ENCODE measurements at places on chromosomes 6 and 20.

- DNase-seq = no peak
Measured at GRCh38 chr6:978937-979685, 286.2 kb upstream of the EXOC2 start.

GRCh38 chr6:74277777-74278186, 581.8 kb downstream of the CD109 start:
- DNase-seq = no peak

- no peak for DNase-seq
Measured at GRCh38 chr6:73085443-73085871, 139.8 kb downstream of the KHDC1L start.

DNA sequence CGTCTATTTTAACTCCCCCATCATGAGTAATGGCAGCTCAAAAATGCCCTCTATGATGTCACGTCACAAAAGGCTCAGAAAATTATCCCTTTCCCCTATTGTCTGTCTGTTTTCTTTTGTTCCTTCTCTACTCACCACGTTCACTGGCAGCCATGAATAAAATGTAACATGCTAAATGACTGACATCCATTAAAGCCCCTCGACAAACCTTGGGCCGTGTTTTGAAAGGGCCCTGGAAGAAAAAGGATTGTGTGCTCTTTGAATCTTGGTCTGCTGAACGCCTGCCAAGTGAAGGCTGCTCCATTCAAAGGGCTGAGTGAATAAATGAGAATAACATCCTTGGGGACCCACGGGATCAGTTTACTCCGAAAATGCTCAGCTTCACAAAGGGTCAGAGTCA, 118.7 kb downstream of the RPS12 start:
- DNase-seq = no peak

DNA sequence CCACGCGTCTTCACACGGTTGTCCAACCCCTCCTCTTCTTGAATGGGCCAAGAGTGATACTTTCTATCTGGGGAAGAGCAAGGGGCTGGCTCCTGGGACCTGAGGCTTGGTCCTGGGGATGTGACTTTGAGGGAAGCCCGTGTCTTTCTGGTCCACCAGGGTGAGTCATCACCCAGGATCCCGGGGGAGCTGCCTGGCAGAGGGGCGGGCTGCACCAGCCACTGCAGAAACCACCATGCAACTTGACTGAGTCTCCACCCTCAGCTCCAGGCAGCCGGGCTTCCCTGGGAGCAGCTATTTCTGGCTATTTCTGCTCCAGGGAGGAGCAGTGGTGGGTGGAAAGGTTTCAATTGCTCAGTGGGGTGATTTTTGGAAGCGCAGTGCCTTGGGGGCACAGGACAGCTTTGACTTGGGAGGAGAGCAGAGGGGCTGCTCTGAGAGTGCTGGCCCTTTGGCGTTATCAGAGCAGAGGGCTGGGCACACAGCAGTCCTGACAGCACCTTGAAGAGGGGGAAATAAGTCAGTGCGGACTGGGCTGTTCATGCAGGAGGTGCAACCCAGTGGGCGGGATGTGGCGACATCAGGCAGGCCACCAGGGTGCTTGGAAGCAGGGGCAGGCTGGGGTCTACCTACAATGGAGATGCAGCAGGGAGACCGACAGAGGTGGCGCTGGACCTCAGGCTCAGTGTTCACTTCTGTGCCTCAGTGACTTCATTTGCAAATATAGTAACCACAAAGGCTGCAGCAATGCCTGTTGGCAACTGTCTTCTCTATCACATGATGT, 45.1 kb upstream of the FAM83D start:
- DNase-seq = no peak

DNA sequence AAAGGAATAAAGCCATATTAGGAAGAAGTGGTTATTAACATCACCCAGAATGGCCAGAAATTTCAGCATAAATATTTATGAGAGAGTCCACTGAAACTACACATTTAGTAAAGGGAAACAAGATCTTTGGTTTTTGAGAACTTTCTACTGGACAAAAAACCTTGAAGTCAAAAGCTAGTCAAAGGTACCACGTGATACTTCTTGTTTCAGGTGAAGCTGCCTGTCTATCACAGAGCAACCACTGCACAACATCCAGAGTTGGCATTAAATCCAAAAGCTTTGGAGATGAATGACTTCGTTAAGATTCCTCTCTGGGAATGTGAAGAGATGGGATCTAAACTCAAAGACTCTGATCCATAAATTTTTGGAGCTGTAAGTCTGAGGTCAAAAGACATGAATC, 137.0 kb downstream of the KCNQ5 start:
- DNase-seq = no peak

DNA sequence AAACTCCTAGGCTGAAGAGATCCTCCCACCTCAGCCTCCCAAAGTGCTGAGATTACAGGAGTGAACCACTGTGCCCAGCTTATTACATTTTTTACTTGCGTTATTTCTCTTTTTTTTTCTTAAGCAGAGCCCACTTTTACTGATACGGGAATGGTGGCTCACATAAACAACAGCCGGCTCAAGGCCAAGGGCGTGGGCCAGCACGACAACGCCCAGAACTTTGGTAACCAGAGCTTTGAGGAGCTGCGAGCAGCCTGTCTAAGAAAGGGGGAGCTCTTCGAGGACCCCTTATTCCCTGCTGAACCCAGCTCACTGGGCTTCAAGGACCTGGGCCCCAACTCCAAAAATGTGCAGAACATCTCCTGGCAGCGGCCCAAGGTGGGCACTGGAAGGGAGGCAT, 10.5 kb downstream of the CAPN11 start:
- DNase-seq = no peak

Measured in epithelial cell of proximal tubule (primary cell).